ENCODE measurements at places on chromosomes 12 and 14.
A peak's percentile ranks its signal among the peaks of the same experiment; 100 is the strongest.

- DNase-seq = no peak
Observed at GRCh38 chr14:75562089-75562488, 16.3 kb upstream of the FLVCR2 start.

GRCh38 chr12:96143392-96143791 is 50.8 kb upstream of the ELK3 start:
- DNase-seq = no peak

DNA sequence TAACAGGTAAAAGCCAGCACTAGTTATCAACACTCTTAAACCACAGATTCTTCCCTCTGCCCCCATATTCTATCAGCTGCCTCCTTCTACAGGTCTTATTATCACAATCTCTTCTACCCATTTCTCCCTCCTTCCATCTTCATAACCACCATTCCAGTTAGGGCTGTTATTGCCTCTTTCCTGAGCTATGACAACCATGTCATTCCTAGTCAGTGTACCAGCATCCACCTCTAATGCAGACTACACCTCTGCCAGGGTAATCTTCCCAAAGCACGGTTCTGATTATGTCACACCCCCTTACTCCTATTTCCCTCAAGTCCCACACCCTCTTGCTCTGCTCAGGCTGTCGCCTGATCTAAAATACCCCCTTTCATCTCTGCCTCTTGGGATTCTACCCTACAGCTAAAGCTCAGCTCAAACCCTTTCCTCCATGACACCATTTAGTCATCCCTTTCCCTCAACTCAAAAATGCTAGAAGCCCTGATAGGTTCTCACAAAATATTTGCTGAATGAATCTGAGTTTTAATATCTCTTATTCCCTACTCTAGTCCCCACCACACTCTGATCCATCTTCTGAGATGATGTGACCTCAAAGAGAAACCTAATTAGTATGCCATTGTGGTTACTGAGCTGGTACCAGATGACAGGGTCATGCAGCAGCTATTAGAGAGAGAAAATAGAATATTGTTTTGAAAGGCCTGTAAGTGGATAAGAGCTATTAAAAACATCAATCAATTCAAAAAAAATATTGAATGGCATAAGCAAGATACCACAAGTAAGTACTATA is 11.7 kb downstream of the RACGAP1 start:
- no peak for DNase-seq

GRCh38 chr12:116533343-116534251 is 25.6 kb upstream of the MAP1LC3B2 start:
- peak; percentile 71 for DNase-seq

Measured in activated CD4-positive, alpha-beta T cell treated with anti-CD3 and anti-CD28 coated beads for 24 hours (primary cell).